ENCODE measurements at places on chromosomes 7 and 10. TPM values are rescaled to one million over a fixed set of nuclear protein-coding genes. Genes with fewer than 3 reads are reported as not detected.

DNA sequence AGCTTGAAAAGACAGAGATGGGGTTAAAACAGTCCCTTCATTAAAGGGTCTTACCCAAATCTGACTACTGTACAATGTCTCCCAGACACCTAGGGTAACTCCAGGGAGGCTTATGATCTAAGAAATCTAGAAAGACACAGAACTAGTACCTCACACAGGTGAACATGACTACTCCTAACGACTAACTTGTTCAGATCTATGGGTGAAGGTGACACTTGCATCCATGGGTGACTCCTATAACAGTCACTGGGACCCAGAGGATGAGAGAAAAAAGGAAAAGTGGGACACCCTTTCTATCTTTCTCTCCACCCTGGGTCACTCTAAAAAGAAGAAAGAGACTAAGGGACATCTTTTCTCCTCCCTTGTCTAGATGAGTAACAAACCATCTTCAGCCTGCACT, 19.2 kb downstream of the AKR1C8 start:
- no peak for DNase-seq

DNA sequence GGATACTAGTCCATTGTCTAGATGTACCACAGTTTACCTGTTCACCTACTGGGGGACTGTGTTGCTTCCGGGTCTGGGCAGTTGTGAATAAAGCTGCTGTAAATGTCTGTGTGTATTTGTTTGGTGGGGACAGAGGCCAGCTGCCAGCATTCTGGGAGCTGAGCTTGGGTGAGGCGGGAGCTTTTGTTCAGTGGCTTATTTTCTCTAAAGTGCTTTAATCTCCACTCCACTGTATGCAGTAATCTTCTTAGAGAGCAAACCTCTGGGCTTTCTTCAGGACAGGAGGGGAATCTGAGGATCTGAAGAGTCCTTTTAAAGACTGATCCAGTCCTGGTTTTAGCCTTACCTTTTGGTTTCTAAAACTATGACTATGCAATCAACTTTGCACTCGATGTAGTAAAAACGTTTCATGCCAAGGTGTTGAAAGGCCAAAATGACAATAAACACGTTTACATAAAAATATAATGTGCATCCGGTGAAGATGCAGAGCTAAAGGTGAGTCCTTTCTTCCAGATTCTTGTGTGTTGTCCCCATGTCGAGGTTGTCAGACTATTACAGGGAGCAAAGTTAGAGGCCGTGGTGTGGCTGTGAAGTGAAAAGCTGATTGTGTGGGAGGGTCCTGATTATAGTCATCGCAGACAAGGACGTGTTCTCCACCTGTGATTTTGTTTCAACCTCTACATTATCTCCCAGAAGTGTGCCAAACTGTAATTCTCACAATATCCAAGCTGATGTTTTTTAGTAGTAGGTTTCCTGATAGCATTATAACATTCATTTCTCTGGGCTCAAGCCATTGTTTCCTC, 279.8 kb downstream of the CAMK1D start:
- DNase-seq = no peak

The FAM25G gene
- not detected for total RNA-seq

The PTF1A gene
- not detected for total RNA-seq

DNA sequence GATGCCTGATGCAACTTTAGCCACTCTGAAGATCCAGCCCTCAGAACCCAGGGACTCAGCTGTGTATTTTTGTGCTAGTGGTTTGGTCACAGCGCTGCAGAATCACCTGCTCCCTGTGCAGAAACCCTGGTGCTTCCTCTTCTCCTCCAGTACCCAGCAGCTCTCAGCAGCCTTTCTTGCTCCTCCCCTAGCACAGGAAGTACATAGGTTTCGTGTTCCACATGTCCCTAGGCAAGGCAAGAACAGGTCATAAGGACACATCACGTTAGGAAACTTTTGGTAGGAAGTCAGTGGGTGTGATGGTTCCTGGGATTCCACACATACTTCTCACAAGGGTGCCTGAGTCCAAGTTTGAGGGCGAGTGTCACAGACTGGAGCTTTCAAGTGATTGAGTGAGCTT, 167.9 kb upstream of the PRSS1 start:
- no peak for DNase-seq

- DNase-seq = peak; percentile 1
These were observed 513 bp downstream of the ODAD2 start for GRCh38 chr10:27998178-27998953.

DNA sequence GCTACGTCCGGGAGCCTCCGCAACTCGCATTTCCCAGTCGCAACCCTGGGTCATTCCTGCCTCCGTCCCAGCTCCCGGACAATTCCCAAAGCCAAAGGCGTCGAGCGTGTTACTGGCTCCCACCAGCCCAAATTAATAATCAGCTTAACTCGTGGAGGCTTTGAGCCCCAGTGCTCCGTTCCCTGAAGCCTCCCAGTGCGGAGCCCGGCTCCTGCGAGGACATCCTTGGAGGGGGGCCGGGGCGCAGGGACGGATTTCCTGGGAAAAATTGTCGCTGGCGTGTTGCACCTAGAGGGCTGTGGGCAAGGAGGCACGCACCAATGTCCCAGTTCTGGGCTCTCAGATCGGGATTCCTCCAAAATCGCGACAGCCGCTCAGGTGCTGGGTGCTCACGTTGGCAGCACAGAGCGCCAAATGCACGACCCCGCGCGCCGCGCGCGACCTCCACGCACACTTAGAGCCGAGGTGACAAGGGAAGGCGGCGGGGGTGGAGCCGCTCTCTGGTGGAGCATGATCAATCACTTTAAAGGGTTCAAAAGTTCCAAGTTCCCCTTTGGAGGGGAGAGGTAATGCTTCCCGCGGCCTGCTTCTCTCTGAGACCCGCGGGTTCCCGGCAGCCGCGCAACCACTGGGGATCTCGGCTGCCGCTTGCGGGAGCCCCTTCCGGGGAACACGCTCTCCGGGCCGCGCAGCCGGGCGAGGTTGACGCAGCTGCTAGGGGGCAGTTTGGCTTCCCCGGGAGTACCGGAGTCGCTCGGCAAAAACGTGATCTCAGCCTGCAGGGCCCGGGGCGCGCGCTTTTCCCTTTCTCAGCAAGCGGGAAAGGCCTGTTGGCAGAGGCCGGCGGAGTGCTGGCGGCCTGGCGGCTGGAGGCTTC, 25.5 kb downstream of the SKIDA1 start:
- DNase-seq = no peak
